Fibroblast of villous mesenchyme (primary cell): ENCODE measurements at places on chromosomes 13 and 19. TPM values are rescaled to one million over a fixed set of nuclear protein-coding genes. Genes with fewer than 3 reads are reported as not detected.

GRCh38 chr19:8131517-8131916, 17.9 kb downstream of the FBN3 start:
- DNase-seq: no peak

DNA sequence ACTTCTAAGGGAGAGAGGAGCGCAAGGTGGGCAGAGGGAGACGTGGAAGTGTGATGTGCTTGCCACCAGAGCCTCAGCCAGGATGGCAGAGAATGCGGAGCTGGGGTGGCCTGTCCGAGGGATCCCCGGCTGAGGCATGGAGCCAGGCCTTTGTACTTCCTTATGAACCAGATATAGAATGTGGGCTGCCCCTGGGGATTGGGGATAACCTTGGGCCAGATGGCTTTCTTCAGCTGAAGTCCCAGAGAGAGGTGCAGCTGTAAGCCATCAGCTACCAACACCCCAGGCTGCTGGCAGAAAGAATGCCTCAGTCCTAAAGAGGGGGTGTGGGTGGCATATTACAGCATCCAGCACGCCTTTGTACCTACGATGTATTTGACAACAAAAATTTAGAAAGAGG, 25.5 kb upstream of the FBXO17 start:
- no peak for DNase-seq

The MAP2K7 gene
- 12.1 and 12.2 TPM in 2 replicates for total RNA-seq

DNA sequence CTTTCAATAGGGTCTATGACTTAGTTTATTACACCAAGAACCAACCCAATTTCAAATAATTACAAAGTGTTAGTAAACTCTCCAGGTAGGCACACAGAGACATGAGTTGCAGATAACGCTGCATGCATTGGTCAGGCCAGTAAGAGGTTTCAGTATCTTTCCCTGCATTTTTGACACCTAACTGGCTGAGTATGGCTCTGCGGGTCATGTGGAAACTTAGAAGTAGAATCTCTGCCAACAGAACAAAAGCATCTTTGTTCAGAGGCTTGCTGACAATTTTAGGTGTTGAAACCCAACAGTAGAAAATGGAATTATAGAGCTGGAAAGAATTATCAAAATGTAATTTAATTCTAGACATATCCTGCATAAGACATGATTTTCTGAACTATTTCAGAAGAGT, 25.3 kb downstream of the HTR2A start:
- DNase-seq: no peak

DNA sequence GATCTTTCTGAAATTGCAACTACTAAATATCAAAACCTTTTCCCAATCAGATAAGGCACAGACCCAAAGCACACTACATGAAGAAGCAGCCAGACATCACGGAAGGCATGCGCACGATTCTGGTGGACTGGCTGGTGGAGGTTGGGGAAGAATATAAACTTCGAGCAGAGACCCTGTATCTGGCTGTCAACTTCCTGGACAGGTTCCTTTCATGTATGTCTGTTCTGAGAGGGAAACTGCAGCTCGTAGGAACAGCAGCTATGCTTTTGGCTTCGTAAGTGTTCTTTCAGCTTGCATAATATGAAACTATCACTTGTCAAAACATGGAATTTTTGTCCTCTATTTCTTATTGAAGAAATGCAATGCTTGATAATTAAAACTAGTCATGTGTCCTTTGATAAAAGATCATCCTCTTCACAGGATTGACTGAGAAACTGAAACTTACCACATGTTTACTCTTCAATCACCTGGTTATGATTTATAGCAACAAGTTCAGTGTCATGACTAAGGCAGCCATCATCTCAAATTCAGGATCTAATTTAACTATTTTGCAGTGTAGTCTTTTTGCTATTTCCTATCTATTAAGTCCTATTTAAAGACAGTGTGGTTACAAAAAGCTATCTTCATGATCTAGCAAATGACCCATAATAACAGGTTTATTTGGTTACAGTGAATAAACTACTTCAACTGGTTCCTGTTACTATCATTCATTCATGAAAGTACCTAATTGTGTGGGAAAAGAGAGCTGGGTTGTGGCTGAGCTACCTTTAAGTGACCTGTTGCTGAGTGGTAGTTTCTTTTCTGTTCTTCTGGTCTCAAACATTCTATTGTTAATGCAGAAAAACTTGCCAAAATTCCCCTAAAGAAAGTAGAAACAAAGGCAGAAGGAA, 6.5 kb downstream of the CCNA1 start:
- no peak for DNase-seq

DNA sequence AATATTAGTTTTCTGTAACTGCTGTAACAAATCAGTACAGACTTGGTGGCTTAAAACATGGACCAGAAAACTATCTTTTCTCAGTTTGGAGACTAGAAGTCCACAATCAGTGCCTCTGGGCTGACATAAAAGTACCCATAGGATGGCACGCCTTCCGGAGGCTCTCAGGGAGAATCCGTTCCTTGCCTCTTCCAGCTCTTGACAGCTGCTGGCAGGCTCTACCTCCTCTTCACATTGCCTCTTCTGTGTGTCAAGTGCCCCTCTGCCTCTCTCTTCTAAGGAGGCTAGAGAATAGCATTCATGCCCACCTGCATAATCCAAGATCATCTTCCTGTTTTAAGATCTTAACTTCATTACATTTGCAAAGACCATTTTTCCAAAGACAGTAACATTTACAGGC, 1194.2 kb downstream of the EFNB2 start:
- no peak for DNase-seq

DNA sequence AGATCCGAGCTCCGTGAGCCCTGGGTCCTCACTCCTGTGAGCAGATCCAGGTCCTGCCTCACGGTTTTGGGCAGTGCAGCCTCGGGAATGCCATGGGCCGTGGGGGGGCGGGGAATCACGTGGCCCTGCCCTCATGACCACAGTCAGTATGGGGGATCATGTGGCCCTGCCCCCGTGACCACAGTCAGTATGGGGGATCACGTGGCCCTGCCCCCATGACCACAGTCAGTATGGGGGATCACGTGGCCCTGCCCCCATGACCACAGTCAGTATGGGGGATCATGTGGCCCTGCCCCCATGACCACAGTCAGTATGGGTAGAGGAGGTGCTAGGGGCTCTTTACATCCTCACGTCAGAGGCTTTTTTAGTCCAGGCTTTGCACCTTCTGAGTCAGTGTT, 64.3 kb upstream of the F7 start:
- DNase-seq: no peak

The SRRM5 gene
- under 0.01 TPM in 2 replicates for total RNA-seq

DNA sequence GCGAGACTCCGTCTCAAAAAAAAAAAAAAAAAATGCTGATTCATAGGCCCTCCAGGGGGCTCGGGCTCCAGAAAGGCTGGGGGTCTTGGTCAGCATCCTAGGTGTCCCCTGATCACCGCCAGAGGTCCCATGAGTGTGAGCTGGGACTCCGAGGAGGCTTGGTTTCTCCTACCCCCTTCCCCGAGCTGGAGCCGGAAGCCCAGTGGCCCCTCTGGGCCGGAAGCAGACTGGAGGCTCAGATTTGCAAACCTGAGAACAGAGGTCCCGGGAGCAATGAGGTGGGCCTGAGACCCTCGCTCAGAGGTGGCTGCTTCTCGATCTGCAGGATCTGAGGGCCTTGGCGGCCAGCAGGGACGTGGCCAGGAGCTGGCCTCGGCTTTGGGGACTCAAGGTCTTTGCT, 41.5 kb downstream of the EFNA2 start:
- DNase-seq: no peak

DNA sequence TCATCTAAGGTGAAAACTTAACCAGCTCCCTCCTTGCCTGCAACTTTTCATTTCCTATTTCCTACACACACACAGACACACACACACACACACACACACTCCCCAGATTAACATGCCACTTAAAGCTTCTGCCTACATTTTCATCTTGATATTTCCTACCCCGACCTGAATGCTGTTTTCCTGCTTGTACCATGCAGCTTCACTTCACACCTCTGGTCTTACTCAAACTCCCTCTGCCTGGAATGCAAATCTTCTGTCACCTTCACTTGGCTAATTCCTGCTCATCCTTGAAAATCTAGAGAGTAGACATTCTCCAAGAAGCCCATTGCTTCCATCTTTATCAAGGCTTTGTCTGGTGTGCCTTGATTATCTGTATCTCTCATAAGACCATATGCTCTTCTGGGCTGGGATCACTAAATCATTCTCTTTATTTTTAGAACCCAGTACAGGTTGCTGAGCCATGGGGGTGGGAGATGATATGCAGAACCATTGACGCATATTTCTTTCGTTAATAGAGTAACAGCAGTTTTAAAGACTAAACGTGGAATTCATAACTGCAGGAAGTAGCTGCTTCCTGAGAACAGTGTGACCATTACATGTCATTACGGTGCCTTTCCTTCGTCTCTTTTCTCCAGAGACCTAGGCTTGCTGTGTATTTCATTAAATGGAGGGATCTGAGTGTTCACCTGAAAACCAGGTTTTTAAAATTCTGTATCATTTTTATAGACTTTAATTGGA, 37.7 kb downstream of the CNMD start:
- no peak for DNase-seq

The CNFN gene
- total RNA-seq: 0.32 TPM in 1 of 2 replicates, not detected in the other

DNA sequence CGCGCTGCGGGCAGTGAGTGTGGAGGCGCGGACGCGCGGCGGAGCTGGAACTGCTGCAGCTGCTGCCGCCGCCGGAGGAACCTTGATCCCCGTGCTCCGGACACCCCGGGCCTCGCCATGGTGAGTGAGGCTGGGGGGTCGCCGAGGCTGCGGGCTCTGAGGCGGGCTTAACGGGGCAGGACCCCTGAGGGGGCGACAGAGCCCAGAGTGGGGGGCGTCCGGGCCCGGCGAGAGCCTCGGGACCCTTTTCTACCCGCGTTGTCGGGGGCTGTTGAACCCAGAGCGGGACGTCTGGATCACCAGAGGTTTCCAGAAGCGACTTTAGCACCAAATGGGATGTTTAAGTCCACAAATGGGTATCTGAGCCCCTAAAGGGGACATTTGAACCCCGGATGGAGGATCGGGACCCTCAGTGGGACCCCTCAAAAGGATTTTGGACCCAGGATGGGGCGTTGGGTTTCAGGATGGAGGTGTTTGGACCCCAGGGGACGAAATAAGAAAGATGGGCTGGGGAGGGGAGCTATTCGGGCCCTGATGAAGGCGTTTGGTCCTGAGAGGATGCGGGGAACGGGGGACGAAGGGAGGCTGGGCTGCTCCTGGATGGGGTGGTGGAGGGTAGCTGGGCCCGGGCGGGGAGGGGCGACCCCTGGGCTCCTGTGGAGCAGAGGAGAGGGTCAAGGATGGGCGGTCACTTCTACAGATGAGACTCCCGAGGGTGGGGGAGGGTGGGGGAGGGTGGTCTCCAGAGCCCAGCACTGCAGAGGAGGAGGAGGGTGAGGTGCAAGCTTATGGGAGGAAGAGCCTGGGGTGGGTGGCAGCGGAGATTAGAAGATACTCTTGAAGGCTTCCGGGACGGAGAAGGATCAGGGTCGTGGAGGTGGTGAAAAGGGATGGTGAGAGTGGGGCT, at the start of gene CALM3:
Gene CALM3, plus strand, starts transcription at position 13 of the 907 bp plus-strand sequence. Its CDS starts 105 bp downstream, at position 118.
- no peak for DNase-seq

The MED26 gene
- total RNA-seq: 5.2 and 7.3 TPM in 2 replicates

- no peak for DNase-seq
Observed at GRCh38 chr13:19961924-19962323, 3.4 kb downstream of the ZMYM2 start.

The WTIP gene
- total RNA-seq: 28.0 and 40.6 TPM in 2 replicates

DNA sequence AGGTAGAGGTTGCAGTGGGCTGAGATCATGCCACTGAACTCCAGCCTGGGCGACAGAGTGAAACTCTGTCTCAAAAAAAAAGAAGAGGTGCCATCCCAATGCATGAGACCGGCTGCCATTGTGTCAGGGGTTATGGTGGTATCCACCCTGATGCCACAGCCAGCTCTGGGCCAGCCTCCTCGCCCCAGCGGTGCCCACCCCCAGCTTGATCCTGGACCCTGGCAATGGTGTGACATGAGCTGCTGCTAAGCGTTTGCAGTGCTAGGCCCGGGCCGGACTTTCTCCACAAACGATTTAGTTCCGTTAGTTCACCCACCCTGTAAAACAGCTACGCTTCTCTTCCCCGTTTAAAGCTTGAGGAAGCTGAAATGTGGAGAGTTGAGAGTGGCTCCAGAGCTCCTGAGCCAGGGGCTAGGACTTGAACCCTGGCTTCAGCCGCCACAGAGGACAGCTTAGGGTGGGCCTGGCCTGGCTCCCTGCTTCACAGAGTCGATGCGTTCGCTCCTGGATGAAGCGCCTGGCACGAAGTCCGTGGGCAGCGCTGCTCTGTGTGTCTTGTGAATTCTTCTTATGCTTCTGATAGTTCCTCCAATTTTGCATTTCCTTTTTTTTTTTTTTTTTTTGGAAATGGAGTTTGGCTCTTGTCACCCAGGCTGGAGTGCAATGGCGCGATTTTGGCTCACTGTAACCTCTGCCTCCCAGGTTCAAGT, 25.5 kb downstream of the NKPD1 start:
- DNase-seq: no peak

The LRRC25 gene
- under 0.01 TPM in 1 of 2 replicates, not detected in the other for total RNA-seq

The CEACAM19 gene
- total RNA-seq: 2.6 and 5.6 TPM in 2 replicates

GRCh38 chr13:43911871-43912270, 32.2 kb downstream of the LACC1 start:
- DNase-seq: no peak

DNA sequence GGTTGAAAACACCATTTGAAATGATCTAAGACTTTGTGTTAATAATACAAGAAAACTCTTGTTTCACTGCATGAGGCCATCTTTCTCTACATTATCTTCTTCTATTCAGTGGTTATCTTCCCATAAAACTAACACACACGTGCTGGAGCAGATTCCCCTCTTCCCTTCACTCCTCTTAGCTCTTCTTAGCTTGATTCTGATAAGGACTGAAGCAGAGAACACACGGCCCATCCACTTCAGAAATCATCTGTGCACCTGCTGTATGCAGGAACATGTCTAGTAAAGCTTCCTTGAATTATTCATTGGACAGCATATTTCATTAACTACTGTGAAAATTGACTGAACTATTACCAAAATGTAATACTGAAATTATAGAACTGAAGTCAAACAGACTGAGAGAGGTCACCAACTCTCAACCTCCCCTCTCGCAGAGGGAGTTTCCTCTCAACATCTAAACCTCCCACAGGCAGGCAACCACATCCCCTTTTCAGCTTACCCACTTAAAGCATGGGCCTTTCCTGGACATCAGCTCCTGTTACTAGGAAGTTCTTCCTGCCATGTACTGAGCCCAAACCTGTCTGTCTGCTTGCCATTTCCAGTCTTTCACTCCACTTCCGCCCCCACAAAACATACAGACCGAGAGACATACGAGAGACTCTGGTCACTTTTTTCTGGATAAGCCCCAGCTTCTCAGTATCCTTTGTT, 113.9 kb downstream of the CRYL1 start:
- no peak for DNase-seq

GRCh38 chr19:55199620-55200204, 9.6 kb downstream of the PTPRH start:
- DNase-seq: no peak

The CD37 gene
- not detected in 2 replicates for total RNA-seq
